M059J (cell line): ENCODE measurements at places on chromosomes 6 and 20. TPM values are rescaled to one million over a fixed set of nuclear protein-coding genes. Genes with fewer than 3 reads are reported as not detected.

SMLR1 gene
- total RNA-seq: not detected in 2 replicates

ZSCAN31 gene
- 19.7 and 20.4 TPM in 2 replicates for total RNA-seq

GRCh38 chr6:166307082-166308032, 835 bp downstream of the PRR18 start:
- DNase-seq: no peak

- no peak for DNase-seq
Measured at GRCh38 chr6:116392132-116393013, 21.6 kb downstream of the DSE start.
